ENCODE measurements at places on chromosomes 3 and 15. TPM values are rescaled to one million over a fixed set of nuclear protein-coding genes. Genes with fewer than 3 reads are reported as not detected.

Gene DUOXA2
- not detected for total RNA-seq

Gene SPTSSB
- not detected for total RNA-seq

Gene SEC61A1
- 350 TPM for total RNA-seq

Gene ZMYND10
- 1.7 TPM for total RNA-seq

Gene GOLGA8O
- total RNA-seq, result not detected

Gene TGM5
- not detected for total RNA-seq

Gene ACKR2
- 6.2 TPM for total RNA-seq

Gene CPNE9
- total RNA-seq, result 0.27 TPM

Gene TMEM158
- 1.1 TPM for total RNA-seq

- no peak for DNase-seq
These were observed 63.9 kb downstream of the DAPK2 start for GRCh38 chr15:63982381-63982854.

DNA sequence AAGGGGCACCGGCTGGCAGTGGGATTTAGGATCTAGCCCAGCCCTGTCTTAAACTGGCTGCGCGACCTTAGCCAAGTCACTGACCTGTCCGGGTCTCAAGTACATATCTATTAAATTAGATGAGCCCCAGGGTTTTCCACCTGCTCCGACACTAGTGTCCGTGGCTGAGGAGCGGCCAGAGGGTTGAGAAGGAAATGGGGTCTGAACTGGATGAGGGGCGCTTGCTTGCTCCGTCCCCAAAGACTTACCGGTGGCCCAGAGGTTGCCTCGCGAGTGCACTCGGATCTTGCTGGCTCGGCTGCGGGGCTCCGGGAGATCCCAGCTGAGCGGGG is 285 bp downstream of the NMB start:
- DNase-seq, result no peak

- no peak for DNase-seq
These were observed 55.9 kb upstream of the THRB start for GRCh38 chr3:24550588-24550987.

DNA sequence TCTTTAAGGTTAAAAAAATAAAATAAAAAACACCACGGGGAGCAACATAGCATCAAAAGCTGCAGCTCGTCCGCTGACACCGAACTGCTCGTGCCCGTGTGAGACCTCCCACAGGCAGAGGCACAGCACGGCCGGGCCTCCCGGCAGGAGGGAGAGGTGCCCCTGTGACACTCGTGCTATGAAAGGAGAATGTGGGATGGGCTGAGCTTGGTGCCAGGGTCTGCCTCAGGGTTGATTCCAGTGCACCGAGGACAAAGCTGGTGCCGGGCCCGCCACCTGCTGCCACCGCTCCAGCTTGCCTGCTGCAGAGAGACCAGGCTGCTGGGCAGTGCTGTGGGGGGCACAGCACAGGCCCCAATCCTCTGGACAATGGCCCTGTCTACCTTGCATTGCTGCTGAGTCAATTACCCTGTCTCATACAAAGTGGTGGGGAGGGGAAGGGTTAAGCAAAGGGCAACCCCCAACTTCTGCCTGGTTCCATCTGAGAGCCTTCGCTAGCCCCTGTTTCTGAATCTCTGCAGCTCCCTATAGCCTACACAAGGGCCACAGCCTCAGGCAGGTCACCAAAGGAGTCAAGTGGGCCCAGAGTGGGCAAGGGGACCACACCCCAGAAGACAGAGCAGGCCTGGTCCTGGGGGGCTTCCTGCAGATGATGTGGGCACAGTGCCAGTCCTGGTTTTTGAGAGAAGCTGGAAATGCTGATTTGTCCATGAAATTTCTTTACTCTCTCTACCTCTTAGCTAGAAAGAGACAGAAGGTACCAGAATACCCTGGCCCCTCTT is 74.0 kb upstream of the SNRPA1 start:
- no peak for DNase-seq

DNA sequence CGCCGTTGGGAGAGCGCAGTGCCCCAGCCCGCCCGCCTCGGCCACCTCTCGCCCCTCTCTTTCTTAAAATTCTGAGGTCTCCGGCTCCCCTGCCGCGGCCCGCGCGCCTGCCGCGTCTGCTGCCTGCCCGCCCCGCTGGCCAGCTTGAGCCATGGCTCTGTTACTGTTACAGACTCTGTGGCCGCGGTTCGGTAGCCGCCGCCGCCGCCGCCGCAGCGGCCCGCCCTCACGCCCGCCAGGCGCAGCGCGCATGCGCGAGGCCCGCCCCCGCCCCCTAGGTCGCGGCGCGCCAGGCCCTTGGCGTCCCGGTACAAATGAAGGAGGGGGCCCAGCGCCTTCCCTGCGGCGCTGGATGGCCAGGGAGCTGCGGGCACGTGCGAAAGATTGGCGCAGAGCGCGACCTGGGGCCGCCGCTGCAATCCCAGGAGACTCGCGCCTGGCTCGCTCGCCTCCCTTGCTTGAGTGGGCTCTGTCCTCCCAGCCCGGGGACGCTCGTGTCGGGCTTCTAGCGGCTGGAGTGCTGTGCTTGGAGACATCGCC is at the start of gene ONECUT1:
ONECUT1 (minus strand) TSS at position 168 of the 540 bp plus-strand sequence. CDS start 452 bp downstream, outside the sequence.
- no peak for DNase-seq

GRCh38 chr15:95840004-95840403 is 490.5 kb upstream of the NR2F2 start:
- no peak for DNase-seq

- DNase-seq, result no peak
These were observed 714.3 kb upstream of the CFAP20DC start for GRCh38 chr3:59764171-59764570.

- peak; percentile 81 for DNase-seq
These were observed 25.9 kb upstream of the SPRED1 start for GRCh38 chr15:38226608-38227266.

- DNase-seq, result no peak
These were observed 46.8 kb downstream of the NME9 start for GRCh38 chr3:138282836-138283235.

DNA sequence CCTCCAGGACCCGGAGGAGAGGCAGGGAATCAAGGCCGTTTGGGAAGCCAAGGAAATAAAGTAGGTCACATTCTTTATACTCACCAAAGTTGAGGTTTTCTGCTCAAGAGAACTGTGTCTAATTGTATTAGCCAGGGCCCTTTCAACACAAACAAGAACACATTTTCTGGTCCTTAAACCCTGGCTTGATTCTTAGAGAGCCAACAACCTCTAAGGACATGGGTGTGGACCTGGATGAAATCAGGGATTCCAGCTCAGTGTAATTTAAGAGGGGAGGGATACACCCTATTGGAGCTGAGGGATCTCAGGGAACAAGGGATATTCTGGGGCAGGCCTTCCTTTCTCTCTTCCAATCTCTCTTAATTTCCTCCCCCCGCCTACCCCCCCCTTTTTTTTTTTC is 104.8 kb downstream of the COL6A6 start:
- DNase-seq, result no peak

GRCh38 chr15:83380682-83381081 is 66.5 kb upstream of the SH3GL3 start:
- DNase-seq, result no peak

Measured in kidney epithelial cell (primary cell).